ENCODE measurements at places on chromosomes 6 and 20.

DNA sequence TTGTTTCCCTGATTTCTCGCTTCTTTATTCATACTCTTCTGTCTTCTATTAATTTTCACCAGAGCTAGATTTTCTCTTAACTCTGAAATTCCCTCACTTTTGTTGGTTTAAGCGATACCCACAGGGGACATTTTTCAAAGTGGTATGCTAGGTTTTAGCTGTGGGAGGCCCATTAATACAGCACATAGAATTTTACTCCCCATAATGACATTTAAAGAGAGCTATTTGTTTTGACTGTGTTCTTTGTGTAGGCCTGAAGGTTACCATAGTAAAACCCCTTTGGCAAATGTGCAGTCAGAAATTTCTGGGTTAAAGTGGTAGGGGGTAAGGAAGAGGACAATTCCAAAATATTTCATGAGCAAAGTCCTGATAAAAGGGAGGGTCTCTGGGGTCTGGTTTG is 721.1 kb upstream of the CITED2 start:
- no peak for DNase-seq

GRCh38 chr6:7998103-7998725 is 66.0 kb downstream of the BLOC1S5 start:
- DNase-seq: no peak

GRCh38 chr20:56032251-56032650 is 26.9 kb upstream of the CBLN4 start:
- DNase-seq: no peak

GRCh38 chr20:35518955-35519354 is 10.5 kb downstream of the C20orf173 start:
- DNase-seq: no peak

DNA sequence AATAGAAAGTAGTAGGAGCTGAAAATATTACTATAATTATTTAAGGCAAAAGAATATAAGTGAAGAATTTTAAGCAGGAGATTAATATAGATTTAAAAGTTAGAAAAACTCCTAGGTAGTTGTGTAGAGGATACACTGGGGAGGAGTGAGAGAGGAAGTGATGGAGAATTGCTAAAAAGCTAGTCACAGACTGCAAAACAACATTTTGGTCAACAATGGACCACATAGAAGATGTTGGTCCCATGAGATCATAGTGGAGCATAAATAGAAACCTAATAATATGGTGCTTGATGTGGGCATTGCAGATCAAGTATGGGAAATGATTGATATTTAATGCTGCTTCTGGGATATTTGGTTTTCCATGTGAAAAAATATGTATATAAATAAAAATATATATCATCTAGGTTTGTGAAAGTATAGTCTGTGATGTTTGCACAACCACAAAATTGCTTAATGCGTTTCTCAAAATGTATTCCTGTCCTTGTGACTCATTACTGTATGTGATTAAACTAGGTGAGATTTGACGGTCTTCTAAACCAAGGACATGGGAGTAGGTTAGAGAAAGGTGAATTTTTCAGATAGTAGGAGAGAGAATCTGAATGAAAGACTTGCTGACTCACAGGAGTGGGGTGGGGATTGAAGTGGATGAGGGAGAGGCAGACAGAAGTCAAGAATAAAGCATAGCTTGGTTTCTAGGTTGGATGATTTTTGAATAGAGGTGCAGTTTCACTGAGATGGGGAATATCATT is 174.0 kb downstream of the BCKDHB start:
- DNase-seq: no peak

DNA sequence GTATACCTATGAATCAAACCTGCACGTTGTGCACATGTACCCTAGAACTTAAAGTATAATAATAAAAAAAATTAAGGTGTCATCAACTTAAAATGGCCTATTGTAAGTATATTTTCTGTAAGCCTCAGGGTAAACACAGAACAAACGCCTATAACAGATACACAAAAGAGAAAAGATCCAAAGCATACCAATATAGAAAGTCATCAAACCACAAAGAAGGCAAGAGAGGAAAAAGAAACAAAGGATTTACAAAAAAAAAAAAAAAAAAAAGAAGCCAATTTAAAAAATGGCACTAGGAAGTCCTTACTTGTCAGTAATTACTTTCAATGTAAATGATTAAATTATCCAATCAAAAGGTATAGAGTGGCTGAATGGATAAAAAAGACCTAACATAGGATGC is 24.6 kb upstream of the ASF1A start:
- DNase-seq: no peak

DNA sequence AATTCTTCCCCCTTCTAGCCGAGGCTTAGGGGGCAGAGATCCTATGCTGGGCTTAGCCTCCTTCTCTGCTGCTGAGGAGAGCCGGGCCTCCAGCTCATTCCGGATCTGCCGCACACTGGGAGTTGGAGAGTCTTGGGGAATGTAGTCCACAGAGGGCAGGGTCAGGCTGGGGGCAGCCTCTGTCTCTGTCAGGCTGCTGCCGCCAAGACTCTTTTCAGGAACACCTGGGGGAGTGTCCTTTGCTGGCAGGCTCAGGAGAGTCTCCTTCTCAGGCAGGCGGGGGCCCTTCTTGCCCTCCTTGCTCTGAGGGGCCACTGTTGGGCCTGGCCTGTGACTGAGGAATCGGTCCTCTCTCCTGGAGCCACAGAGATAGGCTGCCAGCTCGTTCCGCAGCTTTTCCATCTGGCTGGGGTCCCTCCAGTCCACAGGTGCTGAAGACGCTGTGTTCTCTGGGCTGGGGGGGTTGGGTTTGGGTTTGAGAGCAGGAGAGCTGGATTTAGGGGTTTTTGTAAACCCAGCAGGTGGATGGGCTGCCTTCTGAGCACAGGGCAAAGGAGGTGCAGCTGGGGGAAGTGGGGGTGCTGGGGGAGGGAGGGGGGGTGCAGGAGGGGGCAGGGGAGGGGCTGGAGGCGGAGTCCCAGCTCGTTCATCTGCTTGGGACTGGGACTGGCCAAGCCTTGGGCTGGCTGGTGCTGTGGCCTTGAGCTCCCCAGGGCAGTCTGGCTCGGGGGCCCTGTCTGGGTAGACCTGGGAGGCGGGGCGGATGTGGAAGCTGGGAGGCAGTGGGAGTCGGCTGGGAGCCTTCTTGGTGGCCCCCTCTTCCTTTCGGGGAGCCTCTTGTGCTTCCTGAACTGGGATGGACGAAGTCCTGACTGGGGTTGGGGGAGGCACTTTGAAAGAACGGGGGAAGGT is 36.1 kb downstream of the C6orf132 start:
- no peak for DNase-seq

DNA sequence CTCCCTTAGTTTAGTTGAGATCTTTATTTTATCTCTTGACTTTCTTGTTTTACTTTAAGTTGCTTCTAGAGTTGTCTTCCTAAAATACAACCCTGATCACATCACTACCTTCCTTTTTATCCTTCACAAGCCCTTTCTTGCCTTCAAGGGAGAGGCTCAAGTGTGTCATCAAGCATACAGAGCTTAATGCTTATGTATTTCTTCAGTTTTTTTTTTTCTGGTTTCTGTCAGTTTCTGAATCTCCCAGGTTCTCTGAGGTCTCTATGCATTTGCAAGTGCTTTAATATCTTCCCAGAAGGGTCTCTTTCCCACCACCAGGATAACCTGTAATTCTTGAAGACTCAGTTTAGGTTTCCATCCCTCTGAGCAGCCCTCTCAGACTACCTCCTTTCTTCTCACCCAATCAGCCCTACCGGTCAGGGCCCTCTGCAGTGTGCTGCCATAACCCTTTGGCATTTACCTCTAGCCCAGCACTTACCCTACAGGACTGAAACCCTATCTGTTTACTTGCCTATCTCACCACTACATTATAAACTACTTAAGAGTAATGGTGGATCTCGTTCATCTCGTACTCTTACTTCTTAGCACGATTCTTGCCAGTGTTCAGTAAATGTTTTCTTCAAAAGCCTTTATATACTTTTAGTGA is 36.9 kb downstream of the EYA4 start:
- DNase-seq: no peak

DNA sequence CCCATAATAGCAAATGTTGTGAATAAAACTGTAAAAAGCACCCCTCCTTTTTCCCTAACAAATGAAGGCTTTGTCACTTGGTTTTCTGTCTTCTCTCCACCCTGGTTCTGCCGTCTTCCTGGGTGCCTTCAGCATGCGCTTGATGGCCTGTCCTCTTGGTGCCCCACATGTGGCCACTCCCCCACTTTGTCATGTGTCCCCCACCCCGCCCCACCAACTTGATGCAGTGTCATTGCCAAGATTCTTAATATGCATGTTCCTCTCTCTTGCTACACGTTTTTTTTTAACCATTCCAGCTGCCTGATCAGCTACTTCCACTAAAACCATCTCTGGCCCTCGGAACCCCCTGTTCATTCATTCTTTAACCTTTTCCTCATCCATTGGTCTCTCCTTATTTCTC is 340.3 kb downstream of the QKI start:
- no peak for DNase-seq

GRCh38 chr20:19314621-19315020 is 102.2 kb downstream of the SLC24A3 start:
- DNase-seq: no peak

GRCh38 chr20:44765701-44766347 is 20.2 kb downstream of the KCNK15 start:
- DNase-seq: no peak

- DNase-seq: no peak
Measured at GRCh38 chr20:61760321-61760720, 305.4 kb downstream of the TAF4 start.

DNA sequence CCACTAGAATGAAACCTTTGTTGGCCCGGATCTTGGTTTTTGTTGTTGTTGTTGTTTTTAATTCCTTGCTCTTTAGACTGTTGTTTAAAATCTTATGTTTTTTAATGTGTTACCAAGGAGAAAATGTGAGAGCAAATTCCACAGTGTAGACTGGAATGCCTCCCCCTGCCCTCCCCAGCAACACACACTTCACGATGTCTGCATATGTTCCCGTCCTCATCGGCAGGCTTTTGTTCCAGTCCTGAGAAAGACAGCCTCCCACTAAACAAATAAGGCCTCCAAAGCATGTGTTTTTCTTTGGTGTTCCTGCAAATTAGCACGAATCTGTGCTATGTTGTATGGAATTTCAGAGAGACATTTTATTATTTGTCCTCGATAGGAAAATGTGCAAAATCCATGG is 263.3 kb upstream of the QKI start:
- DNase-seq: no peak

- no peak for DNase-seq
Measured at GRCh38 chr6:143233554-143234285, 173.0 kb downstream of the AIG1 start.

DNA sequence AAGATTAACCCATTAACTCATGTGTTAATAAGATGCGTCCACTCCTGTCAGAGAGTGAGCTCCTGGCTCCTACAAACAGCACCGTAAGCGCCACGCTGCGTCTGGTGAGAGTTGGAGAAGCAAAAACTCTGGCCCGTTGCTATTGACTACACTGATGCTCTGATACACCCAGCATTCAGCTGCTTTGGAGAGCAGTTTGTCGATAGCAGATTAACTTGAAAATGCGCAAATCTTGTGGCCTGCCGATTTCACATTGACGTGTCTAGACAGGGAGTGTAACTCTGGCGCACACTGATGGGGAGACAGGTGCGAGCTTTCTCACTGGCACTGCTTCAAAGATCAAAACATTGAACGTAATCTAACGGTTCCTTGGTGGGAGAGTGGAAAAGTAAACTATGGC is 151.7 kb upstream of the RPS6KA2 start:
- no peak for DNase-seq

GRCh38 chr6:84052204-84052882 is 18.8 kb downstream of the MRAP2 start:
- peak; percentile 80 for DNase-seq

DNA sequence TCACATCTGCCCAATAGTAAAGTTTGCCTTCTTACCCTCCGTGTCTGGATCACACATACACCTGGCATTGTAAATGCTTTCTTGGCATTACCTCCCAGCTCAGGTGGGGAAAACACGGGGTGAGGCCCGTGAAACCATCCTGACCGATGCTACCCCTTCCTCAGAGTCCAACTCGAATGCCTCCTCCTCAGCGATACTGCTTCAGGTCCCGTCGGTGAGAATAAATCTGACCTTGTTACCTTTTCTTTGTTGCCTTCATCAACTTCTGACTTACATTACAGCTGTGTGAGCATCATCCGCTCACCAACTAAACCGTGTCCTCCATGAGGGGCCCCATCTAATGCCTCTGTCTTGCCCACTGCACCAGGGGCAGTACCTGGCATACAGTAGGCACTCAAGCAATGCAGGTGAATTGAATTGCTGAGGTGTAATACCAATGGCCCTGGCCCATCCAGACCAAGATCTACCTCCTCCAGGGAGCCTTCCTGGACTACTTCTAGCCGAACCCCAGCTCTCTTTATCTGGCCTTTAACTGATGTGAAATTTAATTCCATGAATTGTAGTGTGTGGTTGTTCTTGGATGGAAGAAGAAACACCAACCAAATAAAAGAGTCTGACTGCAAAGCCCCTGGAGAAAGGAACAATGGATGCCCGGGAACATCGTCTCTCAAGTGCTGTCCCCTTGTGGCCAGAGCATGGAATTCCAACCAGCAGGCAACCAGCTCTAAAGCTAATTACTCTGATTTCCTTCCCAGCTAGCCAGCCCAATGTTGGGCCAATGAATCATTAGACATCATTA is 141.5 kb downstream of the ANKRD60 start:
- DNase-seq: no peak

- peak; percentile 87 for DNase-seq
Measured at GRCh38 chr6:165987483-165988301, 180.0 kb downstream of the TBXT start.

DNA sequence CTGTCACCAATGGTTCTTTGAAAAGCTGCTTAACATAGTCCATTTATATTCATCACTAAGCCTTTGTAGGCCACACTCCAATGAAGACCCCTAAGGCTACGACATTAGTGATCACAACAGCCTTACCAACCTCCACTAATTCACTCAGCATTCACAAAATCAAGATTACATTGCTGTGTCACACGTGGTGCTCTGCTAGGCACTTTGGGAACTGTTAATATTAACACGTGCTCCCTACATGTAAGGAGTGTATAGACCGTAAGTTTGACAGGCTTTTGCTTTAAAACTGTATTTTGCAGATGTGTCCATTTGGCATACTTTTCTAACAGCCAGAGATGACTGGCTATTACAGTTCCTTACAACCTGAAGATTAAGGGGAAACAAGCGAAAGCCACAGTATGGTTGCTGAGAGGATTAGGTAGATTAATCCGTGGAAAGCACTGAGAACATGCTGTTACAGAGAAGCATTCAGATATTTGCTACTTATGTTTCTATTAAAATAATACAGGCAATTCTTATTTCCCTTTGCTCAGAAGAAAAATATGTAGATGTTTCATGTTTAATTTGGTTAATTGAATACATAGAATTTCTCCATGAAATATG is 69.7 kb downstream of the SAMD3 start:
- no peak for DNase-seq

DNA sequence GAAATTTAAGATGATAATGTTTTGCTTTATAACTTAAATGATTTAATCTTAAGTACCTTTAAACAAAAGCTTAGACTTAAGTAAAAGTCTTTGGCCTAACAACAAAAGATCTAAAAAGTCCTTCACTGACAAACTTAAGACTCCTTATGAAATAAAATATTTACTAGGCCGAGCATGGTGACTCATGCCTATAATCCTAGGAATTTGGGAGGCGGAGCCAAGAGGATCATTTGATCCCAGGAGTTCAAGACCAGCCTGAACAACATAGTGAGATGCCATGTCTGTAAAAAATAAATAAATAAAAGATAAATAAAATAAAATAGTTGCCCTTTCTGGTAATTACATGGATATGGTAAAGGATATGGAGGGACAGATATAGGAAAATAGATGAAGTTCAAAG is 12.4 kb downstream of the KATNA1 start:
- DNase-seq: no peak
